Activated CD8-positive, alpha-beta T cell treated with anti-CD3 and anti-CD28 coated beads for 36 hours (primary cell): ENCODE measurements at places on chromosomes 12 and 14. TPM values are rescaled to one million over a fixed set of nuclear protein-coding genes. Genes with fewer than 3 reads are reported as not detected.

KCNH3 gene
- 9.1 TPM for total RNA-seq

SERPINA1 gene
- 1.0 TPM for total RNA-seq

ASPG gene
- total RNA-seq, result not detected

CLEC6A gene
- not detected for total RNA-seq

POTEM gene
- total RNA-seq, result not detected

KDM5A gene
- 68.9 TPM for total RNA-seq

RFX4 gene
- total RNA-seq, result not detected

DNA sequence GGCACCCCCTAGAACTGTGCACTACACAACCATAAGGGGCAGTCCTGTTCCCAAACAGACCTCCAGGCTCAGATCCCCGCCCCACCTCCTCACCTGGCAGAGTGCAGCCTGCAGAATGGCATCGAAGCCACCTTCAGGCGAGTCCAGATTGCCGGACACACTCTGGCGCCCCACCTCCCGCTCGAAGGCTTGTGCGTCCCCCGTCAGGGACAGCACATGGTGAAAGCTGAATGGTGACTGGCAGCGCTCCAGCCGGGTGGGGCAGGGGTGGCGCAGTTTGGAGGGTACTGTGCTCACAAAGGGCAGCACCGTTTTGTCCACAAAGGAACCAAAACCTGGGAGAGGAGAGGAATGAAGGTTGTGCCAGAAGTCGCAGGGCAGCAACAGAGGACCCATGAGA lies 10.6 kb downstream of the ITGB7 start:
- no peak for DNase-seq
- H3K27ac ChIP-seq, result peak overlapping the region; percentile 18
- peaks cover 45% of the 10 kb centered on the region for H3K4me1 ChIP-seq
- no peak overlapping the region for H3K4me3 ChIP-seq
- H3K27me3 ChIP-seq, result no peaks in the 10 kb centered on the region

GRCh38 chr12:127809275-127809674 lies 457.7 kb upstream of the TMEM132C start:
- no peak overlapping the region for H3K27ac ChIP-seq
- H3K27me3 ChIP-seq, result no peaks in the 10 kb centered on the region
- no peaks in the 10 kb centered on the region for H3K36me3 ChIP-seq
- no peak for DNase-seq
- no peaks in the 10 kb centered on the region for H3K4me1 ChIP-seq
- H3K4me3 ChIP-seq, result no peak overlapping the region

- H3K27me3 ChIP-seq, result no peaks in the 10 kb centered on the region
- DNase-seq, result no peak
- no peak overlapping the region for H3K27ac ChIP-seq
Observed at GRCh38 chr12:110249716-110250225, 31.3 kb upstream of the ATP2A2 start.

DNA sequence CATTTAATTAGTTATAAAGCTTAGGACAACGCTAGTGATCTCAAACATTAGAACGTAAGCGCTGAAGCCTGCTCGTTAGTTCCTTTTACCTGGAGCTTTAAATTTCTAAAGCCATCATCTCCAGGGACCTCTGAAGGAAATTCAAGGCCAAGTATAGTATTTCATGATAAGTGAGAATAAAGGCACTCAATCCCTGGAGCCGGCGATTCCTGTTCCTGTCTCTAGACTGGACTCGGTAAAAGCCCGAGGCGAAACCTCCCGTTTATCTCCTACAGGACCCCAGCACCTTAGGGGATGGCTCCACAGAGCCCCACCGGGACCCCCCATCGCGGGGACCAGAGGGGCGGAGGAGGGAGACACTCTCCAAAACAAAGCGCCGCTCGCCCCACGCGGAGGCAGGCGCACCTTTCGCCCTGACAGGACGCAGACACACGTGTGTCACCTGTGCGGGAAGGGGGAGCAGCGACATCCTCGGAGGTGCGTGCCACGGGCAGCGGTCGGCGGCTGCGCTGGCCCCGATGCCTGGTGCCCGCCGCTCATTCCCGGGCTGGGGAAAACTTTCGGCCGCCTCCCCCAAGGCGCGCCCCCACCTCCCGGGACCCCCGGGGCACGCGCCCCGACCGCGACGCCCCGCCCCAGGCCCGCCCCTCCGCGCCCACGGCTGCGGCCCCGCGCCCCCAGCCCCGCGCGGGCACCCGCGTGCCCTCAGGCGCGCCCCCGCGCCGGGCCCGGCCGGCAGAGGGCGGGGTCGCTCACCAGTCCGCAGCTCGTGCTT lies 678 bp downstream of the RPS6KA5 start:
- DNase-seq, result peak; percentile 70
- no peaks in the 10 kb centered on the region for H3K27me3 ChIP-seq
- H3K4me1 ChIP-seq, result peaks cover 52% of the 10 kb centered on the region
- peaks cover 14% of the 10 kb centered on the region for H3K36me3 ChIP-seq
- H3K27ac ChIP-seq, result peak overlapping the region; percentile 58

GRCh38 chr12:116619246-116619645 lies 60.1 kb downstream of the MAP1LC3B2 start:
- H3K27ac ChIP-seq, result no peak overlapping the region
- H3K36me3 ChIP-seq, result no peaks in the 10 kb centered on the region
- no peaks in the 10 kb centered on the region for H3K27me3 ChIP-seq
- H3K4me1 ChIP-seq, result no peaks in the 10 kb centered on the region
- DNase-seq, result no peak
- H3K4me3 ChIP-seq, result no peak overlapping the region

DNA sequence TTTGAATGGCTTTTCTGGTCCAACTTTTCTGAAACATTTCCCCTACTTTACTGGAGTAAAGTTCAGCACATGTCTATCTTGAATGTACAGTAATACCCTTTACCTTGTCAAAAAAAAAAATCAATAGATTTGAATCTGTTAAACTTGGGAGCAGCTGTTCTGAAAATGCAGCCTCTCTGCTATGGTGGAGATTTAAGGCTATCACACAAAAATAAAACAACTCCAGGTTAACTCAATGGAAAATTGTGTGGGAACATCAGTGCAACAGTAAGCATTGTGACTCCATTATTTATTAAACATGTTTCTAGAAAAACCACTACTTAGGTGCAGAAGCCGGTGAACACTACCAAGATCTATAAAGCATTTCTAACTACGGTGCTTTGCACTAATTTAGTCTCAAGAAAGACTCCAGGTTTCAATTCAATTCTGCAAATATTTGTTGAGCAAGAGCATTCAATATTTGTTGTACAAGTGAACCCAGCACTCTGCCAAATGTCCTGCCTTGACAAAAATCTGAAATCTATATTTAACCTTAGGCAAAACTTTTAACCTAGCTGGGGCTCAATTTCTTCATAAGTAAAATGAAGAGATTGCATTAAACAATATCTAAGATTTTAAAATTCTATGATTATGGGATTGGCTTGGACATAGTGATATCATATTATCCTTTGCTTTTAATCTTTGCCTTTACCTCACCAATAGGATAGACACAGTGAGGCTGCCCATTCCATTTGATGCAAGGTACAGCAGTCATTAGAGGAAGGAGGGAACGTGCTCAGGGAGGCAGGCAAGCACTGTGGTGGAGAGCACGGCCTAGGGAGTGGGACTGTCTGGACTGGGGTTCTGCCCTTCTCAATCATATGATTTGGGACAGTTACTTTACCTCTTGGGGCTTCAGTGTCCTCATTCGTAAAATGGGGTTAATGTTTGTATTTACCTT lies 155.2 kb downstream of the KITLG start:
- H3K4me1 ChIP-seq, result no peaks in the 10 kb centered on the region
- no peak for DNase-seq
- no peaks in the 10 kb centered on the region for H3K27me3 ChIP-seq
- H3K4me3 ChIP-seq, result no peak overlapping the region

- H3K27me3 ChIP-seq, result no peaks in the 10 kb centered on the region
- H3K4me3 ChIP-seq, result no peak overlapping the region
- H3K36me3 ChIP-seq, result peaks cover 22% of the 10 kb centered on the region
- DNase-seq, result no peak
- peaks cover 12% of the 10 kb centered on the region for H3K4me1 ChIP-seq
- H3K27ac ChIP-seq, result no peak overlapping the region
Observed at GRCh38 chr14:67270145-67270753, 29.0 kb downstream of the PALS1 start.

DNA sequence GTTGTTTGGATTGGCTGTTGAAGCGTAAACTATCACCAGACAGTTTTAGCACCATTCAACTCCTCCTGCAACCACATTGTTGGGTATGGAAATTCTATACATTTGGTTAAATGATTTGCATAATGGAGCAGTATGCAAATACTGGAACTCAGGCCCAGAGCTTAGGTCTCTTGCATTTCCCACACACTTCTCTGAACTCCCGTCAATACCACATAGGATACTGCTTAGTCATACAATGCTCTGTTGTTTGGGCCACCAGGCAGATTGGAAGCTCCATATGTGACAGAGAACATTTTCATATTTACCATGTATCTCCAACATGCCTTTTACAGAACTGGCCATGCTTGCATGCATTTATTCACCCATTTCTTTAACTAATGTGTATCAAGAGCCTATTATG lies 78.0 kb downstream of the IFNG start:
- H3K36me3 ChIP-seq, result peaks cover 6% of the 10 kb centered on the region
- no peak overlapping the region for H3K27ac ChIP-seq
- no peak for DNase-seq
- no peak overlapping the region for H3K4me3 ChIP-seq

DNA sequence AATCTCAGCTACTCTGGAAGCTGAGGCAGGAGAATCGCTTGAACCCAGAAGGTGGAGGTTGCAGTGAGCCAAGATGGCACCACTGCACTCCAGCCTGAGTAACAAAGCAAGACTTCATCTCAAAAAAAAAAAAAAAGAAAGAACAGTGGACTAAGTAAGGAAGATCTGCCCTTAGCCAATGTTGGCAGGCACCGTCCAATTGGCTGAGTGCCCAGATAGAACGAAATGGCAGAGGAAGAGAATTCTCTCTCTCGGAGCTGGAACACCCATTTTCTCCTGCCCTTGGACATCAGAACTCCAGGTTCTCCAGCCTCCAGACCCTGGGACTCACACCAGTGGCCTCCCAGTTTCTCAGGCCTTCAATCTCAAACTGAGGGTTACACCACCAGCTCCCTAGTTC lies 49.9 kb downstream of the ESR2 start:
- no peaks in the 10 kb centered on the region for H3K36me3 ChIP-seq
- no peaks in the 10 kb centered on the region for H3K4me1 ChIP-seq
- H3K27ac ChIP-seq, result no peak overlapping the region
- no peak overlapping the region for H3K4me3 ChIP-seq

DNA sequence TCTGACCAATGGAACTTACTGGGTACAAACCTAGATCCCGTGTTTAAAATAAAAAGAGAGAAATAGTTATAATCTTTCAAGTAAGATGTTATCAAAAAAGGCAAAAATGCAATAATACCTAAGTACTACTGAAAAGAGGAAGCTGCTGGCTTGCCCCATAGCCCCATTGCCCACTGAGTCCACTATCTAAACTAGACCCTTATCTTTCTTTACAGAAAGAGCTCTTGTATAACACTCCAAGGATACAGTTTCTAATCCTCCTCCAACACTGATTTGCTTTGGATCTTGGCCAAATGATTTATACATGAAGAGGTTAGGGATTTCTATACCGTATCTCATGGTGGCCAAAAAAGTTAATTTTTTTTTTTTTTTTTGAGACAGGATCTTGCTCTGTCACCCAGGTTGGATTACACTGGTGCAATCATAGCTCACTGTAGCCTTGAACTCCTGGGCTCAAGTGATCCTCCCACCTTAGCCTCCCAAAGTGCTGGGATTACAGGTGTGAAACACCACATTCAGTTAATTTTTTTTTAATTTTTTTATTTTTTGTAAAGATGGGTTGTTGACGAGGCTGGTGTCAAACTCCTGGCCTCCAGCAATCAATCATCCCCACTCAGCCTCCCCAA lies 2.6 kb downstream of the GXYLT1 start:
- no peak for DNase-seq
- no peaks in the 10 kb centered on the region for H3K27me3 ChIP-seq
- H3K4me3 ChIP-seq, result no peak overlapping the region
- H3K4me1 ChIP-seq, result peaks cover 37% of the 10 kb centered on the region
- H3K36me3 ChIP-seq, result peaks cover 3% of the 10 kb centered on the region
- H3K27ac ChIP-seq, result no peak overlapping the region

DNA sequence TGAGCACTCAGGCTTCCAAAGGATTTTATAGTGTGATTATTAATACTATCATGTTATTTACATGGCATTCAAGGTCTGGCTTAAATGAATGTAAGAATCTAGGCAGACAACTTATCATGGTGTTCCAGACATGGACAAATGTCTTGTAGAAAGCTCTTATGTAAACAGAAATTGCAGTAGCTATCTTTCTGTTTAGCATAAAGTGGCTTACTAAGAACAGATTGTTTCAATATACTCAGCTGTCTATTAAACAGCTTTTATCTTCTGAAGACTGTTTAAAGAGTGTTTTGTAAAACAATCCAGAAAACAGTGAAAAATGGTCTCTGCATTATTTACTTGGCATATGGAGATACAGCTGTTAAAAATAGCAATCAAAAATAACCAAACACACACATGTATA lies 1061.8 kb upstream of the SEL1L start:
- DNase-seq, result no peak
- H3K27me3 ChIP-seq, result no peaks in the 10 kb centered on the region
- H3K4me1 ChIP-seq, result no peaks in the 10 kb centered on the region
- H3K36me3 ChIP-seq, result no peaks in the 10 kb centered on the region
- no peak overlapping the region for H3K27ac ChIP-seq

- no peak for DNase-seq
- H3K36me3 ChIP-seq, result no peaks in the 10 kb centered on the region
- no peaks in the 10 kb centered on the region for H3K4me1 ChIP-seq
- H3K4me3 ChIP-seq, result no peak overlapping the region
- no peaks in the 10 kb centered on the region for H3K27me3 ChIP-seq
Observed at GRCh38 chr12:84785281-84785680, 127.3 kb downstream of the SLC6A15 start.

DNA sequence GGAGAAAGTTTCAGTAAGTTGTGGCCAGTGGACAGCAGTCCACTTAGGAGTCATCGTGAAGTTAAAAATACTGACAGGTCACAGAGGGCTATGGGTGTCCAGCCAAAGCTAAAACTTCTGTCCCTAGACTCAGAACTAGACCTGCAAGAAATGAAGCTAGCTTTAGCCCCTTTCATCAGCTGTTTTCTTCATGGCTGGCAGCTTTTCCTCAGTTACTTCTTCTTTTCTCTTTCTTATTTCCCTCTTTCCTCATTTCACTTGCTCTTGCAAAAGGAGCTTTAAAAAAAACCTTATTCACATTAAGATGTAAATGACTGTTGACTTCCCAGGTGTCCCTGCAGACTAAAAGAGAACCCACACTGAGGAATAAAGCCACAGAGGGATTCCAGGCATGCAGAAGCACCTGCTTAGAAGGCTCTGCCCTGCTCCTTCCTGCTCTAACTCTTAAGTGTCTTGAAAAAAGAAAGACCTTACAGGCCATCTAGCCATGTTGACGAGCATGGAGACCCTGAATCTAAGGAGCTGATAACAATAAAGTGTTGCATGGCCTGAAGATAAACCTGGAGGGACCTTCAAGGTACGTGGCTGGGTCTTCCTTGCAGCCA lies 69.7 kb upstream of the CCND2 start:
- peaks cover 3% of the 10 kb centered on the region for H3K27me3 ChIP-seq
- H3K4me1 ChIP-seq, result no peaks in the 10 kb centered on the region
- H3K36me3 ChIP-seq, result no peaks in the 10 kb centered on the region
